ENCODE measurements at places on chromosomes 6 and 20.

DNA sequence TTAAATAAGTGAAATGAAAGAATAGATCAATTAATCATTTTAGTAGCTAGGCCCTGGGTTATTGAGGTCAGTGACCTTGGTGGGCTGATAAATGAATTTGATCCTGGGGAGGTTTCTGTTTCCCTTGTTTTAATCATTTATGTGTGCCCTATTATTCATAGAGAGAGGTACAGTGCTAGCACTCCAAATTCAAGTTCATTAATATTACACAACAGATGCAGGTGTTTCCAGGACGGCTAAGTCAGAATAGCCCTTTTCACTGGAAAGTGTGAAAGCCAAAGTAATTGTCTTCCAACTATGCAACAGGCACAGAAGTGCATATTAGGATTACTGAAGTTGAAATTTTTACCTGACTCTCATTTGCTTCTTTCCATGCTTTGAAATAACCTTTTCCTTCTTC is 61.7 kb upstream of the SGK1 start:
- no peak for DNase-seq

- DNase-seq, result no peak
Measured at GRCh38 chr6:21000331-21000801, 466.1 kb downstream of the CDKAL1 start.

- no peak for DNase-seq
Measured at GRCh38 chr20:45508068-45508886, 7.1 kb downstream of the SPINT3 start.

GRCh38 chr20:24991897-24992486 is 559 bp downstream of the APMAP start:
- peak; percentile 22 for DNase-seq

- no peak for DNase-seq
Measured at GRCh38 chr20:57290178-57290484, 23.7 kb upstream of the BMP7 start.

- DNase-seq, result no peak
Measured at GRCh38 chr20:34883809-34884208, 7.4 kb downstream of the ACSS2 start.

DNA sequence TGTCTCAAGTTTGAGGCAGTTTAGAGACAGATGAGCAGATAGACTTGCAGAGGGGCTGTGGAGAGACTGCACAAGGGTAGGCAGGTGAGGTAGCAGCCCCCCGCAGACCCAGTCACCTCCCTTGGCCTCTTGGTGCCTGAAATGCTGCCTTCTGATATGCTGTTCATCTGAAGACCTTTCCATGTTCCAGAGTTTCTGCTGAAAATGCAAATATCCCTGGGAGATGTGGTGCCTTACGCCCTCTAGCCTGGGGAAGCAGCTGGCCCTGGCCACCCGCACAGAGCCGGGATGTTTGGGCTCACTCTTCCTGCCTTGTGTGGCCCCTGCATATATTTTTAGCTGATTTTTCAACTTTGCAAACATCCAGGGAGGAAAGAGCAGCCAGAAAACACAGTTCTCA is 51.4 kb downstream of the TMEM242 start:
- DNase-seq, result no peak

- DNase-seq, result no peak
Measured at GRCh38 chr6:125819535-125820326, 29.0 kb downstream of the NCOA7 start.

GRCh38 chr6:162622572-162622971 is 105.0 kb downstream of the PRKN start:
- DNase-seq, result no peak

- DNase-seq, result peak; percentile 28
Measured at GRCh38 chr6:159595173-159595572, 97.9 kb downstream of the SOD2 start.

DNA sequence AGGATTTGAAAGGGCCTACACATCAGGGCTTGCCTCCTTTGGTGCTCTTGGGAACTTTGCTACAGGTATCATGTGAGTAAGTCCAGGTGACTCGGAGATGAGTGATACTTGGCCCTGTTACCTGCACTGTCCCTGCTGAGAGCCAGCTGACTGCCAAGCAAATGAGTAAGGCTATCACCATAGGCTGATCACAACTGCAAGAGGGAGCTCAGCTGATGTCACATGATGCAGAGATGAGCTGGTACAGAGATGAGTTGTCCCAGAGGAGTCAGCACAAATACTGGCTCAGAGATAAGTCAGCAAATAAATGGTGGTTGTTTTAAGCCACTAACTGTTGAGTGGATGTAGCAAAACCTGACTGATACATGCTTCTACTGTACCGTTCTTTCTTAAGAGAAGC is 41.4 kb downstream of the LAMP5 start:
- no peak for DNase-seq

DNA sequence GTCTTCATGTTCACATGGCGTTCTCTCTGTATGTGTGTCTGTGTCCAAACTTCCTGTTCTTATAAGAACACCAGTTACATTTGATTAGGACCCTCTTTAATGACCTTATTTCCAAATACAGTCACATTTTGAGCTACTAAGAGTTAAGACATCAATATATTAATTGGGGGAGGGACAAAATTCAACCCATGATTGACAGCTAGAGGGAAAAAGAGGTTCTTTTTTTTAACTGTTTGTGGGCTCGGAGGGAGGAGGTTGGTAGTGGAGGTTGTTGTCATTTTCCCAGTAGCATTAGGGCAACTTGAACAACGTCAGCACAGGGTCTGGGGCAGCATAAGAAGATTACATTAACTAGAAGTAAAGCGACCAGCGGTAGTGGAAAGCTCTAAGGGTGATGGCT is 2.3 kb upstream of the GMDS start:
- DNase-seq, result no peak

GRCh38 chr6:131893198-131893597 is 58.0 kb downstream of the CCN2 start:
- DNase-seq, result no peak

DNA sequence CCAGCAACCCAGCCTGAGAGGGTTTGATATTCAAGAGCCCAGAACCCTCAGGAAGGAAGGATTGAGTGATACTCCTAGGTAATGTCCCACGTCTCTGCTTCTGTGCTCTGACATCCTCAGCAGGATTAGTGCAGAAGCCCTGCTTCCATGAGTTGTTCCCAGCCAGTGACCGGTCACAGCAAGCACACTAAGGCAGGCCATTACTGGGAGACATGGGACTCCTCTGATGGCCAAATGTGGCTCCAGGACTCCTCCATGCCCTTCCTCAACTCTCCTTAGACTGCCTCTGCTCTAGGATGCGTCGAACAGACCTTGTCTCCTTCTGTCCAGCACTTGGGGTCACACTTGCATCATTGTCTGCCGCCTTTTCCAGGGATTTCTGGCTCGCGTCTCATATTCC is 7.6 kb downstream of the HLA-A start:
- no peak for DNase-seq

- no peak for DNase-seq
Measured at GRCh38 chr20:2558581-2559278, 22.4 kb downstream of the TMC2 start.

DNA sequence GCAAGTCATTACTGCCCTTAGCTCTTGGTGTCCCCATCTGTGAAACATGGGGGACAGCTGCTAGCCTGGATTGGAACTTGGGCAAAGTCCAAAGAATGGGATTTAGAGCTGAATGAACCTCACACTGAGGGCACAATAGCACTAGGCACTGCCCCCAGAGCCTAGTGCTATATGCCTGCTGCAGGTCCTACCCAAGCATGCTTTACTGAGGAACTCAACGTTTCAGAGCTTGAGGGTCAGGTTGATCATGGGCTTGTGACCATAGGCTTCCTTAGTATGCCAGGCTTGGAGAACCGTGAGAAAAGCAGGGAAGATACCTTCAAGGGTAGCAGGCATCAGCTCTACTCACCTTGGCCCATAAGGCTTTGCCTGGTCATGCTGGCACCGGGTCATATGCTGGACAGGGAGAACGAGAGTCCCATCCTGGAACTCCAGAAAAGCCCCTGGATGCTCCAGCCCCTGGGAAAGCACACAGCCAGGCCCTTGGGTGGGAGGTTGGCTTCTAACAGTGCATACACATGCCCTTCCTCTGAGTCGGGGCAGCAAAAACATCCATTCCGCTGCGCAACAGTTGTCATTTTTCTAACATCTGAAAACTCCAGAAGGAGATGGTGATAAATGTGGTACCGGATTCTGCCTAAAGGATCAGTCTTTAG is 29.7 kb downstream of the EIF2S2 start:
- DNase-seq, result no peak

DNA sequence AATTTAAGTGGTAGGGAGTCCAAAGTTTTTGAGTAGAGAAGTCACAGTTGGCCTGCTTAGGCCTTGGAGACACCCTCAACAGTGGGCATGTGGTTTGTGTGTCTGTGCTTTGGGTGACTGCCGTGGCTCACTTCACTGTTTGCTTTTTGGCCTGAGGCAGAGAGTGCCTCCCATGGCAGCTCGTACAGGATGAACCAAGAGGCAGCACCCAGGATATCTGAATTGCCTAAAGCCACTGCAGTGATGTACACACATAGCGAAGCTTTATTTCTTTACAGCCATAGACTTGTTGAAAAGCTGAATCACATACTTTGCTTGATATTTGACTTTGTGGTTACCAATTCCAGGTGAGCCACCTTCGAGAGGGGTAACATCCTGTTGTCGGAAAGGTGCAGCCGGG is 21.6 kb downstream of the RREB1 start:
- DNase-seq, result no peak

DNA sequence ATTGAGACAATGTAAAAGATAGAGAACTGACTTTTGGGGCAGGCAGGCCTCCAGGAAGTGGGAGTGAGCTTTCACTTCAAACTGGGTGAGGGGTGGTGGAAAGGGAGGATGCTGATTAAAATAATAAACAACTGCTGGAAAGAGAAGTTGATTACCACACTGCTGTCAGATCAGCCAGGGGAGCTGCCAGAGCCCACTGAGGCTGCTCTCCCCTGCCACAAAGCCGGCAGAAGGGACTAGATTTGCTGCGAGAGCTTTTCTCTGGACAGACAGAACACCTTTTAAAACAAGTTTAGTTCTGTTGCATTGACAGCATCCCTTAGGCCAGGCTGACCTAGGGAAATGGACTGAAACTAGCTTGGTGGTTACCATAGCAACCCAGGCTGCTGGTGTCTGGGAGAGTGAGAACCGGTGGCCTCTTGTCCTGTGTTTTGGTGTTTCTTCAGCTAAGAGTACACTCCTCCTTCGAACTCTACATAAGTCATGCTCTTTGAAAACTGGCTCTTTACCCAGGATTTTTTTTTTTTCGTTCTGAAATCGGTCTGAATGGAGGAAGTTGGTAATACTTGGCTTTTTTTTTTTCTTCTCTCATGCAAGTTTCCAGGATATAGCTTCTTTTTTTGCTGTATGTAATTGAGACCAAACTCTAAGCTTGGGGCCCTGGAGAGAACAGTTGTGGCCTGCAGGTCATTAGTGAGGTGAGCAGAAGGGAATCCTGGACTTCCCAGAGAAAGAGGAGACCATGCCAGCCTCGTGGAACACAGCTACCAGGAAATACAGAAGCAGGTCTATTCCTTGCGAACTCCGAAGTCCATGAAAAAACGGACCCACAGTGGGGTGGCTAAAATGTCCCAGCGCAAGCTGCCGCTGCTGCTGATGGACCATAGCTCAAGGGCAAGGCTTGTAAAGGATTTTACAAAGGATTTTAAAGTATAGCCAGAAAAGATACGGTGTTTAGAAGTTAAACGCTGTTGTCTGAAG is 374.4 kb downstream of the UTRN start:
- peak; percentile 13 for DNase-seq

DNA sequence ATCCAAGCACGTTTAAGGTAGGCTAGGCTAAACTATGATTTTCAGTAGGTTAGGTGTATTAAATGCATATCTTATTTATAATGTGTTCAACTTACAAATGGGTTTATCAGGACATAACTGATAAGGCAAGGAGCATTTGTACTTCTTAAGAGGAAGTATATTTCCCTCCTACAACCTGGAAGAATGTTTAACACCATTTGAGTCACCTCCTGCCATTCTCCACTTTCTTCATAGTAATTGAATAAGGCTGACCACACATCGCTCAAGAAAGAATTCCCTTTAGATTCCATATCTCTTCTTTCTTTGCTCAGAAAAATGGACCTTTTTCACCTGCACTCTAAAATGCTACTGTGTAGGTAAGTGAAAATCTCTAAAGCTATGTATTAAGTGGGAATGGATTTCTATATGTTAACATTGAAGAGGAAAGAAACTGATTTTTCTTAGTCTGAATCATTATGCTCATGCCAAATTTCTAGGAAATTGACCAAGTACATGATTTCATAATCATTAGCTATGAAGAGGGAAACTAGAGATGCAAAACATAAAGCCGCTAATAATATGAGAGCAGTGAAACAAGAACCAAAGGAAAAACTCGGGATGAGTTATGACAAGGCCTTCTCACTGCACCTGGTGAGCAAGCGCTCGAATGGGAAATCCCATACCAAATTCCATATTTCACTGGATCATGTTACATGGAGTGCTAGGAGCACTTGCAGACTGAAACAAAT is 210.4 kb downstream of the ALDH8A1 start:
- DNase-seq, result no peak

DNA sequence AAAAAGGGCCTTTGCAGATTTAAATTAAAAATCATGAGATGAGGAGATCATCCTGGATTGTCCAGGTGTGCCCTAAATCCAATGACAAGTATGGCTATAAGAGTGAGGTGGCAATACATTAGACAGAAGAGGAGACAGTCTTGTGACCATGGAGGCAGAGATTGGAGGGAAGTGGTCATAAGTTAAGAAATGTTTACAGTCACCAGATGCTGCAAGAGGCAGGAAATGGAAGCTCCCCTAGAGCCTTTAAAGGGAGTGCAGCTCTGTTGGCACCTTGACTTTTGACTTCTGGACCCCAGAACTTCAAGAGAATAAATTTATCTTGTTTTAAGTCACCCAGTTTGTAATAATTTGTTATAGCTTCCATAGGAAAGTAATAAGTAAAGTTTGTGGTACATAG is 61.1 kb downstream of the HMGN3 start:
- DNase-seq, result no peak

DNA sequence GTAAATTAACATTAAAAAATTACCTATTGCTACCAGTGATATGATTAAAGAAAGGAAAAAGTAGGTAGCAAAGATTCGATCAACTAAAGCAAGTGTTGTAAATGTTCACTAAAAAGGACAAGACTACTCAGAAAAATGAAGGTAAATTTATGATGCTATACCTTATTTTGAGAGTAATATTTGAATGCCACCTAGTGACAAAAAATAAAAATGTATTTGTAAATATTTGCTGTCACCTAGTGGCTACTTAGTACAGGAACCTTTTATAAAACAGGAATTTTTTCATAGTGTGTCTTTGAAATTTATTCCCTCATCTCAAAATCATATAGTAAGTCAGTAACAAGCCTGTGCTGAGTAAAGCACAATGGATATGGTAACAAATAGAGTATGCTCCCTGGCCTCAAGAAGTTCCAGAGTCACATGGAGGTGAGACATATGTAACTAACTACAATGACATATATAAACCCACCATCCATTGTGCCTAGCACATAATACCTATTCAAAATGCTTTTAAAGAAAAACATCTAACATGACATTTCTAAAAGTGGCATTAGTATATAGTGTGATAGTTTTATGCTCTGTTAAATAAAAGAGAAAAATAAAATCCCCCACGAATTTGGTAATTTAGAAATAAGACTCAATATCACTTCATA is 193.1 kb upstream of the SIM1 start:
- no peak for DNase-seq
